ENCODE measurements at places on chromosomes 3 and 15. TPM values are rescaled to one million over a fixed set of nuclear protein-coding genes. Genes with fewer than 3 reads are reported as not detected.

DNA sequence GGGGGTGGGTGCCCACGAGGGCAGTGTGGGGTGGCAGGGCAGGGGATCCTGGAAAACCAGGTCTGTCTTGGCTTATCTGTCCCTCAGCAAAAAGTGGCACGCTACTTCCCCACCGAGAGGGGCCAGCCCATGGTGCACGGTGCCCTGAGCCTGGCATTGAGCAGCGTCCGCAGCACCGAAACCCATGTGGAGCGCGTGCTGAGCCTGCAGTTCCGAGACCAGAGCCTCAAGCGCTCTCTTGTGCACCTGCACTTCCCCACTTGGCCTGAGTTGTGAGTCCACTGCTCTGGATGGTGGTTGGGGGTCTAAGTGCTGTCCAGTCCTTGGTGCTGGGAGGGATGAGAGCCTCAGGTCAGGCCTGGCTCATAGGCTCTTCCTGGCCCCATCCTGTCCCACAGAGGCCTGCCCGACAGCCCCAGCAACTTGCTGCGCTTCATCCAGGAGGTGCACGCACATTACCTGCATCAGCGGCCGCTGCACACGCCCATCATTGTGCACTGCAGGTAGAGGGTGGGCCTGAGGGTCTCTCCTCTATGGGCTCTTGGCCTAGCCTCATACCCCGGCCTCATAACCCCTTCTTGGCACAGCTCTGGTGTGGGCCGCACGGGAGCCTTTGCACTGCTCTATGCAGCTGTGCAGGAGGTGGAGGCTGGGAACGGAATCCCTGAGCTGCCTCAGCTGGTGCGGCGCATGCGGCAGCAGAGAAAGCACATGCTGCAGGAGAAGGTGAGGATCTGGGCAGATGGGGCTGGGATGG, 31.1 kb downstream of the PTPN23 start:
- DNase-seq: no peak
- no peak overlapping the region for H3K4me3 ChIP-seq
- no peaks in the 10 kb centered on the region for H3K27me3 ChIP-seq
- peaks cover 91% of the 10 kb centered on the region for H3K36me3 ChIP-seq

GRCh38 chr3:169354774-169355501, 308.6 kb downstream of the MECOM start:
- DNase-seq: no peak
- H3K27me3 ChIP-seq: peaks cover 8% of the 10 kb centered on the region
- H3K36me3 ChIP-seq: no peaks in the 10 kb centered on the region
- no peak overlapping the region for H3K4me3 ChIP-seq
- H3K27ac ChIP-seq: no peak overlapping the region

DNA sequence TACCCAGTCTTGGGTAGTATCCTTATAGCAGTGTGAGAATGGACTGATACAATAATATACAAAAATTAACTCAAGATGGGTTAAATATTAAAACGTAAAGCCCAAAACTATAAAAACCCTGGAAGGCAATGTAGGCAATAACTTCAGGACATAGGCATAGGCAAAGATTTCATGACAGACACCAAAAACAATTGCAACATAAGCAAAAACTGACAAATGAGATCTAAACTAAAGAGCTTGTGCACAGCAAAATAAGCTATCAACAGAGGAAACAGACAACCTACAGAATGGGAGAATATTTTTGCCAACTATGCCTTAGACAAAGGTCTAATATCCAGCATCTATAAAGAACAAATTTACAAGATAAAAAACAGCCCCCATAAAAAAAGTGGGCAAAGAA, 204.8 kb upstream of the CCDC54 start:
- no peaks in the 10 kb centered on the region for H3K4me1 ChIP-seq
- H3K27ac ChIP-seq: no peak overlapping the region
- no peak for DNase-seq
- H3K36me3 ChIP-seq: no peaks in the 10 kb centered on the region
- no peak overlapping the region for H3K4me3 ChIP-seq

GRCh38 chr3:192011137-192011536, 550.2 kb downstream of the PYDC2 start:
- no peak overlapping the region for H3K27ac ChIP-seq
- no peaks in the 10 kb centered on the region for H3K36me3 ChIP-seq
- H3K4me1 ChIP-seq: no peaks in the 10 kb centered on the region
- no peak for DNase-seq
- H3K27me3 ChIP-seq: no peaks in the 10 kb centered on the region
- no peak overlapping the region for H3K4me3 ChIP-seq

DNA sequence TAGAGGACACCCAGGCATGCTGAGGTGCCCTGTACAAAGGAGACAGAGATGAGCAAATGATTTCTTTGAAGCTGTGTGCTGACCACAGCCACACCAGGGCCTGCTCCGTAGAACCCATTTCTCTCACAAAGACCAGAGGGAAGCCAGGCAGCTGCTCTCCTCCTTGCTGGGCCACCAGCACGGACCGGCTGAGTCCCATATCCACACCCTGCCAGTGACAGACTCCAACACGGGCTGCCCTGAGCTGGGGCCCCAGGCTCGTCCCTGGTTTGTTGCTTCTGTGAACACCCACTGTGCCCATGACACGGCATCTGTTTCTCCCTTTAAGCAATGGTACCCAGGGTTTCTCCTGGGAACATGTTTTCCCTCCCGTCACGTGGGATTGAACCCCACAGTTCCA, 284.5 kb downstream of the ADAMTS17 start:
- H3K4me3 ChIP-seq: no peak overlapping the region
- H3K36me3 ChIP-seq: no peaks in the 10 kb centered on the region
- DNase-seq: no peak
- H3K4me1 ChIP-seq: no peaks in the 10 kb centered on the region
- no peak overlapping the region for H3K27ac ChIP-seq
- H3K27me3 ChIP-seq: no peaks in the 10 kb centered on the region

DNA sequence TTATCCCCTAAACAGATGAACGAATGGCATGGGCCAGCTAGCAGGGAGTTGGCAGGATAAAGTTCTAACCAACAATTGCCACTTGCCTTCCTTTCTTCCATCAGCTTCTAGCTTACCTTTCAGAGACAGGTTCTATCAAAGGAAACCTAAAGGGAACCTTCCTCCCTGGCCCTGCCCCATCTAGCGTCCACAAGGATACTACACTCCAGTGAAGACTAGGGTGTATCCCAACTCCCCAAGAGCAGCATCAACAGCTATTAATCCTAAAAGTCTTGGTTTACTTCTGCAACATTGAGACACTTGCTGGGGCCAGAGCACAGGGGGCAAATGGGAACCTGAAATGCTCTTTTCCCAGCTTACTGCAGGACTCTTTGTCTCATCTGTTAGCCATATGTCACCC, 37.0 kb upstream of the TMC3 start:
- no peak overlapping the region for H3K4me3 ChIP-seq
- DNase-seq: no peak
- no peaks in the 10 kb centered on the region for H3K36me3 ChIP-seq
- peaks cover 7% of the 10 kb centered on the region for H3K27me3 ChIP-seq

DNA sequence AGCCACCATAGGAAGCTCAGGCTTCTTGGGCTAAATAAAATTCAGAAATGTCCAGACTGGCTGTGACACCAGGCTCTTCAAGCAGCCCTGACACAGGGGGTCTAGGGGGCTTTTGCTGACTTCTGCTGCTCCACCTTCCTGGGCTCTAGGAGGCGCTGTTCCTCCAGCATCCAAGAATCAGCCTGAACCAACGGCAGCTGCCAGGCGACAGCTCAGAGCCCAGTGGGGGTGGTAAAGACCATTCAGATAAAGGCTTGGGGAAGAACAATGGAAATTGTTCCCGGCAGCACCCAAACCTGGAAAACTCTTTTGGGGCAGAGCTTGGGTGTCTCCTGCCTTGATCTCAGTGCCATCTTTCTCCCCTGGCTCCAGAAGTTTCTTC, 21.6 kb upstream of the PSTPIP1 start:
- H3K4me3 ChIP-seq: no peak overlapping the region
- no peaks in the 10 kb centered on the region for H3K27me3 ChIP-seq
- DNase-seq: peak; percentile 60
- H3K36me3 ChIP-seq: no peaks in the 10 kb centered on the region

GRCh38 chr3:173639098-173639497, 241.6 kb downstream of the NLGN1 start:
- no peaks in the 10 kb centered on the region for H3K4me1 ChIP-seq
- no peaks in the 10 kb centered on the region for H3K36me3 ChIP-seq
- H3K27me3 ChIP-seq: no peaks in the 10 kb centered on the region
- no peak overlapping the region for H3K4me3 ChIP-seq

- no peaks in the 10 kb centered on the region for H3K27me3 ChIP-seq
- no peaks in the 10 kb centered on the region for H3K4me1 ChIP-seq
- no peak for DNase-seq
- no peak overlapping the region for H3K4me3 ChIP-seq
- no peak overlapping the region for H3K27ac ChIP-seq
Measured at GRCh38 chr3:24765399-24765798, 270.7 kb upstream of the THRB start.

DNA sequence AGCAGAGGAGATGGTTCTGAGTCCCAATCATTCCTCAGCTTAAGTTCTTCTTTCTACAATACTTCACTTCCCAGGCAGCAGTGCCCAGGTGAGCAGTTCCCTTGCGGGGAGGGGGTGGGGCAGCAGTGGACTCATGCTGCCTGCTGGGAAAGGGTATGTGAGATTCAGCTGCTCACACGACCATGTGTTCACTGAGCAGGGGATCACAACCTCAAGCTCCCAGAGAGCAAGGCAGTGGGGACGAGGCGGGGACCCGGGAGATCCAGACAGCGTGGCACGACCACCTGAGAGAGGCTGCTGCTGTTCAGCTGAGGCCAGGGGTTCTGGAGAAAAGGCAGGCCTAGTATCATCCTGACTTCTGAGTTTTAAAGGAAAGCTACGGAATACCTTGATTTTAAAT, 166.6 kb downstream of the XXYLT1 start:
- H3K27me3 ChIP-seq: no peaks in the 10 kb centered on the region
- H3K4me3 ChIP-seq: no peak overlapping the region
- H3K4me1 ChIP-seq: peaks cover 35% of the 10 kb centered on the region

DNA sequence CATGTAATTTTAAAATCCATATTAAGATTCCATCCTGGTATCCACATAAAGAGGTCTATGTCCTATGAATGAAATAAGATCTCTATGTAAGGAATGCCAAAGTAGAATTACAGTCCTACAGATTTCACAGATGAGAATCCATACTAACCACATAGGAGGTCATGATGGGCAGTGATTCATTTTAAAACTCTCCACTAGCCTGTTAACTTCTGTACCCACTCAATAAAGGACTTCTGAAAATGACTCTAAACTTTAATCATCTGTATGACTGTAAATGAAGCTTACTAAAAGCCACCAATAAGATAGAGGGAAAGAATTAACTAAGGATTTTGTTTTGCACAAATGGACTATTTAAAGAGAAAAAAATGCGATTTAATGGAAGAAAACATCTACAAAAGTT, 28.7 kb downstream of the MORC1 start:
- H3K4me3 ChIP-seq: no peak overlapping the region
- H3K27ac ChIP-seq: no peak overlapping the region
- DNase-seq: no peak
- H3K27me3 ChIP-seq: no peaks in the 10 kb centered on the region
- no peaks in the 10 kb centered on the region for H3K4me1 ChIP-seq

DNA sequence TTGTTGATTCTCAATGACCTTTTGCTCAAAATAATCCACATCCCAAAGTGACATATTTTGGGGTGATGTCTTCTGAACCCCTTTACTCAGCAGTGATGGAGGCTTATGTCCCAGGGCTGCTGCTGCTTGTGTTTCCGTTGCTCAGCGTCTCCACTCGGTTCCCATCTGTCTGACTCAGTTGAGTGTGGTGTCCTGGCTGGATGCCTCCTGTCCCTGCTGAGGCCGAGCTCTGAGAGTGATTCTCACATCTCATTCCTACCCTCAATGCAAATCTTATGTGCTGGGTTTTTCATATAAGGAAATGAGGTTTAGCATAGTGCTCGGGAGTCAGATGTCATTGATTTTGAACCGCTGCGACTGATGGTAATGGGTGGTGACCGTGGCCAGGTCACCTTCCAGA, 247.4 kb downstream of the GABRG3 start:
- H3K4me1 ChIP-seq: no peaks in the 10 kb centered on the region
- no peak overlapping the region for H3K4me3 ChIP-seq
- H3K27me3 ChIP-seq: no peaks in the 10 kb centered on the region
- no peak for DNase-seq
- H3K36me3 ChIP-seq: no peaks in the 10 kb centered on the region

GRCh38 chr15:31834654-31835053, 195.7 kb upstream of the CHRNA7 start:
- H3K4me3 ChIP-seq: no peak overlapping the region
- H3K4me1 ChIP-seq: no peaks in the 10 kb centered on the region
- H3K36me3 ChIP-seq: no peaks in the 10 kb centered on the region
- H3K27me3 ChIP-seq: no peaks in the 10 kb centered on the region

DNA sequence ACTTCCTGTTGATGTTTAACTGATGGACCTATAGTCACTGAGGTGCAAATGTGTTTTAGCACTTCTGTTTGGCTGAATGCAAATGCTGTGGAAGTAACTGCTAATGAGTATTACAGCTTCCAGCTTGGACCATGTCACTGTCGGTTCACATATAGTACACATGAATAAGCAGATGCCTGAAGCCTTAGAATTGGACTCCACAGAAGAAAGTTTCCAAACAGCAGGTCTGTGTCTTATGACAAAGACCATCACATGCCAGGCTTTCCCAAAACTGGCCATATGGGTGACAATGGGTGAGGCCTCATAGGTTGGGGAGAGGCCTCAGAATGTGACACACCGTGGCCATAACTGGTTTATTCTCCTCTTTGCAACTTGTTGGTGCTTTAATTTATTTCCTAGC, 241.8 kb downstream of the WNT5A start:
- no peak overlapping the region for H3K27ac ChIP-seq
- H3K36me3 ChIP-seq: no peaks in the 10 kb centered on the region
- no peaks in the 10 kb centered on the region for H3K27me3 ChIP-seq
- no peak for DNase-seq
- H3K4me1 ChIP-seq: no peaks in the 10 kb centered on the region
- no peak overlapping the region for H3K4me3 ChIP-seq

DNA sequence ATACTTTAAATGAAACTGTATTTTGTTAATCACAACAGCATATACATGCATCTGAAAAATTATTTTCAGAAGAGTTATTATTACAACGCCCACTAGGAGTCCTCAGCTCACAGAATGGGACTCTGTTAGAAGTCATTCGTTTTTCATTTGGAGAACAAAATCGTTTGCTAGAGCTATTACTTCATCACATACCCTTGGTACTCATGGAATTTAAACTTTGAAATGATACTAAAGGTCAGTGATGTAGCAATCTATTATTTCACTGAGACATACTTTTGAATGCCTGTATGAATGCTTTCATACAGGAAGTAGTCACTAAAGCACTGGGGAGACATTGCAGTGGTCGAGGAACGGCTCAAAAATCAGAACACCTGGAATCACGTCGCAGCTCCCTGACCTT, 198.1 kb downstream of the MBNL1 start:
- H3K27me3 ChIP-seq: no peaks in the 10 kb centered on the region
- no peak overlapping the region for H3K4me3 ChIP-seq
- no peak overlapping the region for H3K27ac ChIP-seq
- H3K36me3 ChIP-seq: peaks cover 33% of the 10 kb centered on the region

Gene USP50
- not detected for total RNA-seq

Gene SAMD7
- total RNA-seq: not detected

Gene PROS1
- 49.5 TPM for total RNA-seq

Gene SHC4
- total RNA-seq: 0.68 TPM

Gene SCN11A
- 0.27 TPM for total RNA-seq

Gene STRIT1
- not detected for total RNA-seq

Gene GRAMD2A
- total RNA-seq: 29.3 TPM

Gene C2CD4A
- 0.18 TPM for total RNA-seq

Gene ARL13B
- total RNA-seq: 21.1 TPM

Gene FAM107A
- total RNA-seq: 74.5 TPM

Gene SLC2A2
- not detected for total RNA-seq

Gene CNTN3
- 1.9 TPM for total RNA-seq
